ENCODE measurements at places on chromosomes 11 and 22.

GRCh38 chr22:22687638-22688500, 43.5 kb downstream of the GGTLC2 start:
- DNase-seq: peak; percentile 29

DNA sequence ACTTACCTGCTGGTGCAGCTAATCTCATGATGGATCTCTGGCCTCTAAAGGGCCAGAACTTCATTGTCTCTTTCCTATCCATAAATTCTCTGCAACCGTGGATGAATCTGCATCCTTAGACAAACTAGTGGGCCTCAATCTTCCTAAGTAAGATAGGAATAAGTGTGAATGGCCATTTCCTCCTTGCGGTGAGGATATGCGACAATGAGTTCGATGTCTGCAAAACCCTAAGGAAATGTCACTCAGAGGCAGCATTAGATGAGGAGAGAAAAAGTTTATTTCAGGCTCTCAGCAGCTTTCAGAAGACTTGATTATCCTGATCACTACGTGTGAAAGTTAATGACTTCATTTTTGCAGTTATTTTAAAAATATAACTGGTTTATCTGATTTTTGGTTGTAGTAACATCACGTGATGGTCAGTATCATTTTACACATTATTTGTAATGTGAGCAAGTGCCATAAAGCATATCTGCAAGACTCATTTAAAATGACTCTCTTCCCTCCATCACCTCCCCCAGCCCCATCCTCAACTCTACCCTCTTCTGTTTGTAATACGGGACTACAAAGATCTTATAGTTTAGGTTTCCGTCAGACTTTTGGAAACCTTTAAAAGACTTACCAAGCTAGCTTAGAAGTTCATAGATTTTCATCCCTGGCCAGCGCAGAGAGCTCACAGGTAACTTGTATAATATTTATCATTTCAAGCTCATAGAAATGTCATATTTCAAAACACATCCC, 10.2 kb downstream of the GRAP2 start:
- DNase-seq: no peak

DNA sequence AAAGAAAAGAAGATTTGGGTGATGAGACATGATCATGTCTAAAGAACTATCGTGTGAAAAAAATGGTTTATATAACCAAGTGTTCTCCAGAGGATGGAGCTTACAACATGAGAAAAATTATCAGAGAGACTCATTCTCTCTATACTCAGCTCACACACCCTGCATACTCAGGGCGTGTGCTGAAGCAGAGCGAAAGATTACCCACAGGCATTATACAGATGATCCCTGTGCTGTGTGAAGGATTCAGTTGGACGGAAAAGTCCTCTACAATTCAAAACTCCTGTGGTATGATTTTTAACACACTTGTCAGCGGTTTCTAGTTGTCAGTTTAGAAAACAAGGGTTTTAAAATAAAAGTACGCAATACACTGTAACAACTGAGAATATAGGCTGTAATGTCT, 267.3 kb downstream of the DLG2 start:
- DNase-seq: no peak

- no peak for DNase-seq
Measured at GRCh38 chr11:13329670-13330356, 52.2 kb downstream of the BMAL1 start.

DNA sequence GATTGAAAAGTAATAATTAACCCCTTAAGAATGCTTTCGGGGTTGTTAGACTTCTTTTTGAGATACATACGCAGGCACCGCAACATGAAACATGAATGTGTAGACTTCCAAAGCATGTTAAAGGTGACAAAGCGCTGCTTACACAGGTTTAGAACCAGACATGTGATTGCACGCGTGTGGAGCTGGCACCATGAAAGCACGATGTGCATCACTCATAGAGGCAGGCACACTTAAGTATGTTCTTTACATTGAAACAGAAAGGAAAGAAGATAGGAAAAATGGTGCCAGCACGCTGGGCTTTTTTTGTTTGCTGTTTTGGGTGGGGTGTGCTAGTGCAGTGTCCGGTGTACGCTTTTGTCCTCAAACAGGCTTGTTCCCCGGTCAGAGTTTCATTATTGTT, 83.6 kb upstream of the PPARA start:
- DNase-seq: no peak

DNA sequence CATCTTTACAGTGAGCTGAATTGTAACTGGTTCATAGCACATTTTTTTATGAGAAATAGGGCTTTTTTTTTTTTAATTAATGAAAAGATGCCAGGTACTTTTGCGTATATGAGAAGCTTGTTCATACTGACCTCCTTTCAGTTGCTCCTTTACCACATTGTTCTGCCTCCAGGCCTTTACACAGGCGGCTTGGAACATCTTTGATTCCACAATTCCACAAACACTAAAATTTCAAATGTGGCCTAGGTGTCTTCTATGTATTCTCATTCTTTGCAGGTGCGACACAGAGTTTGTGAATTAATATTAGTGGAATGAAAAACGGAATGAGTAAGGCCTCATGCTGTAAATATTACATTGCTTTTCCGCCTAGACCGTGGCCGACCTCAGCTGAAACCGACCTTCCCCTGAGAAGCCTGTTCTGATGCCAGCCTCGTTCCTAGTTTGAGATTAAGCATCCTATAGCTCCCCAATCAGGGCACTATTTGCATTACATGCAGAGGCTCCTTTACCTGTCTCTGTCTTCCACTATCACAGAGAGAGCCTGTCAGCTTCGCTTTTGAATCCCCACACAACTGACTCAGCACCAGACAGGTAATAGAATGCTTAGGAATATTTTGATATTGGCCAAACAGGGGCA, 125.8 kb downstream of the LDLRAD3 start:
- DNase-seq: no peak

DNA sequence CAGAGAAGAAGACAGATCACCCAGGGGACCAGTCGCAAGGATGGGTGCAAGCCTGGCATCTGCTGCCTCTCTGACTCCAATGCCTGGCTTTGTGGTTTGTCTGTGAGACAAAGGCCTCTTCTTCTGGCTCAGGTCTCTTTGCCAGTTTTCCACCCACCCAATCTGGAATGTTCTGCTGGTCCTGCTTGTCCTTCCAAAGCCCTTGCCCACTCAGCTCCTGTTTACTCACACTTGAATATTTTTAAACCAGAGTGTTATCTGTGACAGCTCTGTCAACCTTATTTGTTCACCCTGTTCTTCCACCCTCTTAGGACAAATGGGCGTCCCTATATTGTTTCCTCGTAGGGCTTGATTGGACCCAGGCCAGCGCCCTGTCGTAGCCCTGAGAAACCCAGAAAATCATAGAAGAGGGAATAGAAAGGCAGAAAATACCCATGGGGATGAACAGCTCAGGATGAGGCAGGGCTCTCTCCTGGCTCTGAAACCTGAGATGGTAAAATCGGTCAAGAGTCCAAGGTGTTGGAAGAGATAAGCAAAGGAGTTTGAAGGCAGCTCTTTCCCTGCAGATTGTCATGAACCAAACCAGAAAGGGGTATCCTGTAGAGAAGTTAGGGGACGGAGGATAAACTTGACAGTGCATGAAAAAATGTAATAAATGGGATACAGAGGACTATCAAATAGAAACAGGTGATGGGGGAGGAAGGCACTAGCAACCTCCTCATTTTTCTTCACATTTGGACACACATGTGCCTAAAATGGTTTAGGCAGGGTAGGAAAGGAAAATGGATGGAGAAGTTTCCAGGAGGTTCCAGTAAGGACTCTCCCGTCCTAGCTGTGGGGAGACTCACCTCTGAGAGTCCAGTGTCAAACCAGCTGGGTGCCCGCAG, 651 bp downstream of the CRYAB start:
- no peak for DNase-seq

GRCh38 chr11:109088086-109088485, 333.9 kb upstream of the C11orf87 start:
- DNase-seq: no peak

GRCh38 chr11:64865286-64866172, 12.9 kb downstream of the EHD1 start:
- peak; percentile 91 for DNase-seq

DNA sequence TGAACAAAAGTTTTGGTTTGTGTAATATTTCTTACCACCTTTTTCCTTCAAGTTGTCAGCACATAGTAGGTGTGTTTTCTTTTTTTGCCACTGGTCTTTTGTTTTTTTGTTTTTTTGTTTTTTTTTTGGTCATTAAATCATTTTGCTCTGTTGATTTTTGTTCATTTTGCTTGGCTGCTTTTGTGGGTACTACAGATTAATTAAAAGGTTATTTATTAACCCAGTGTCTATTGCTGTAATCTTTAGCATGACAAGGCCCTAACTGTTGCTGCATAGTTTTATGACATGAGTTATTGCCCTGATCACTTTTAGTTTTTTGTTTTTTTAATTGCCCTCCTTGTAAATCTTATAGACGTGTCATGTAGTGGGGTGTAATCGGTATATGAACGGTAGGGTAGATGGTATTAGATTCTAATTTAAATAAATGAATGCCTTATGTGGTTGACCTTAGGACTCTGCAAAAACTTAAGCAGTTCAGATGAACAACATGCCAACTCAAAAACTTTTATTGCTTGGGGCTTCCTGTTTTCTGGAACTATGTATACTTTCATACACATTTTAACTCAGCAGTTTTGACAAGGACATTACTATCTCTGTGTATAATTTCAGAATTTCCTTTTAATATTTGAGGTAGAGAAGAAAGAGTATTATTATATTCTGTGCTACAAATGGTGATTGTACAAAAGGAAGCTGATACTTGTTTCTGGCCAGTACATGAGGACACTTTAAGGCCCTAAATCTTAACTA, 7.9 kb downstream of the EWSR1 start:
- no peak for DNase-seq

- no peak for DNase-seq
Measured at GRCh38 chr11:8156877-8157276, 11.9 kb downstream of the RIC3 start.

DNA sequence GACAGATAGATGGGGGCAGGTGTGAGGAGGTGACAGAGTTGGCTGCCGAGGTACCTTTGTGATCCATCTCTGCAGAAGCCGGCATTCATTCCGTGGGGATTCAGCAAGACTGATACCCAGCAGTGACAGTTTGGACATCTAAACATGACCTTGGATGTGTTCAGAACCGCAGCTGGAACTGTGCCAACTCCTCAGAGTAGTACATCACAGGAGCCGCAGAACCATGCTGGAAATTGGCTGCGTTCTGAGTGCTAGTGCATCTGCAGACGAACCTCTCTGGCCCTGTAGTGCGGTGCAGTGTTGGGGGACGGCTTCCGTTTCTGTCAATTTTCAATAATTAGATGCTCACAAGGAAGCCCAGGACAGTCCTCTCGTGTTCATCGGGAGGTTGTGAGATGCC, 772.1 kb downstream of the NTM start:
- no peak for DNase-seq

DNA sequence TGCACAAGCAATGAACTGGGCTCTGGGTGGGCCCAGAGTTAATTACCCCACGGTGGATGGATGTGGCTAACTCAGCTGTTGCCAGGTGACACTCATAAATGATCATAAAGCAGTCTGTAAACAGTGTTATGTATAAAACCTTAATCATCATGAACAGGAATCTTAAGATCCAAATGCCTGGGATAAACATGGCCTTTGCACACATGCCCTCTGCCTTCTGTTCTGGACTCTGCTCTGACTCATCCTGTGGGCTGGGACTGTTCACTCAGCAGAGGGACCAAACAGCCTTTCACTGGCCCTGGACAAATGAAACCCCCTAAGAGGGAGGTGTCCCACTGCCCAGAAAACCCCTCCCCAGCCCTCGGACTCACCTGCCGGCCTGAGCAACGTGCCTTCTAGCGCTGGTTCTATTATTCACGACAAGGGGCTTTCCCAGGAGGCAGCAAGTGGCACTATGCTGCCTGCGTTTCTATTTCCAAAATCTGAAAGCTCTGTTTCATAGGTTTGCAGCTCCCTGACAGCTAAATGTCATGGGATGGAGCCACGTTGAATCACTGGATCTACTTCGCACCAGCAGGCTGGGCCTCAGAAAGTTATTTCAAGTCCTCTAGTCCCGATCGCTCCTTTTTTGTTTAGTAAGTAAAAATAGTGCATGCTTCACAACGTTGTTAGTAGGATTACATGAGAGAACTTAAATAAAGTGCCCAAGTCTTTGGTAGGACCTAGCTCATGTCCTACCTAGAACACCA, 53.0 kb downstream of the LARGE1 start:
- DNase-seq: no peak
